ENCODE measurements at places on chromosomes 3 and 15.

DNA sequence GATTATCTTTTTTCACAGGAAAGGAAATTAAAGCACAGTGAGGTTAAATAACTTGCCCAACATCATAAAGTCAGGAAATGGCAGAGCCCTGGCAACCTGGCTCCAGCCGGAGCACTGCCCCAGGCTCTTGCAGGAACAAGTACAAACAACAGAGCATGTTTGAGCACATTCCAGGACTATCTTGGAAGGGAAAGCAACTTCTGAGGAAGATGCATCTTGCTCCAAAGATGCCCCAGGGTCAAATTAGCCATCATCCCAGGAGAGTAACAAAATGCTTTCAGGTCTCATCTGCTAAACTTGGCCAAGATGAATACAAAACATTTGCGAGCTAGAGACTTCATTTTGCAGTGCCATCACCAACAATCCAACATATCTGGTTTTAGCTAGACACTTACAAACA is 162.4 kb upstream of the LRRN1 start:
- no peak for DNase-seq

DNA sequence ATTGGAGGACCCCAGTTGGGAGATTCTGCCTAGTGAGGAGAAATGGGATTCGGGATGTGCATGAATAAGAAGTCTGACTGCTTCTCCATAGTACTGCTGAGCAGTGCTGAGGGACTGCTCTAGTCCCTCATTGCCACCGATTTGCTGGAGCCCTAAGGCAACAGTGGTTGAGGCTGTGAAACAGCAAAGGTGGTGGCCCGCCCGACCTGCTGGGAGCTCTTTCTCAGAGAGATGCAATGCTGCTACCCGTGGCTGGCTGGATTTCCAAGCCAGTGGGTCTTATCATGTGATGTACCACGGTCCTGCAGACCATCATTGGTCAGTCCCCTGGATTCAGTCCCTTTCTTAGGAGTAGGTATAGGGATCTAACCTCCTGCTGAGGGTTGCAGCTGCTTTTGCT is 42.6 kb upstream of the GCSAM start:
- DNase-seq, result no peak

DNA sequence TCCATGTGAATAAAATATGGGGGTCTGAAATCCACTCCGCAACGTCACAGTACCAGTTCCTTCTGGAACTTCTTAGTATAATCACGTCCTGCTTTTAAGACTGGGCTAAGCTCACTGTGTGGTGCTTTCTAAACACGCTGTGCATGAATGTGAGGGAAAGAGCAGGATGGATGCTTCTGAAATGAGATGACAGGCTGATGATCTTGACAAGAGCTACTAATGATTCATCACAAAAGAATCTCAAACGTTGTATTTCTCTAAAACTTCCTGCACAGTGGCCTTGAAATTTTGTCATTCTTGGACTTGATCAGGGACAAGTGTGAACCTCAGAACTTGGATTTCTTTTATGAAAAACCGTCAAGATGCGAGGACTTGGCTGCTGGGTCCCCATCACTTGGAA is 221.4 kb downstream of the CADPS start:
- DNase-seq, result no peak

DNA sequence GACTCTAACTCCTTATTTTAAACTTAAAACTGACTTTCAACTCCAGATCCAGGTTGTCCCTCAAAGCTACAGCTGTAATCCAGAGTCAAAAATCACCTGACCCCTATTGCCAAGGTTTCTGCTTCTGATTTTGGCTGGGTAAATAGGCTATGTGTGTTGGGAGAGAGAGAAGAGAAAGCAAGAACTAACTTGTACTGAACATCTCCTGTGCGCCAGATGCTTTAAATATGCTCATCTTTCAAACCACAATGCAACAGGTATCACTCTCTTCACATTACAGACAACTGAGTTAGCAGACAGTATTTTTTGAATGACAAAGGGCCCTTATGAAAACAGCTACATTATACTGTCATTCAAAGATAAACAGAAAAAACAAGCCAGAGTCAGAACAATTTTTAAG is 7.0 kb downstream of the WWTR1 start:
- DNase-seq, result no peak

DNA sequence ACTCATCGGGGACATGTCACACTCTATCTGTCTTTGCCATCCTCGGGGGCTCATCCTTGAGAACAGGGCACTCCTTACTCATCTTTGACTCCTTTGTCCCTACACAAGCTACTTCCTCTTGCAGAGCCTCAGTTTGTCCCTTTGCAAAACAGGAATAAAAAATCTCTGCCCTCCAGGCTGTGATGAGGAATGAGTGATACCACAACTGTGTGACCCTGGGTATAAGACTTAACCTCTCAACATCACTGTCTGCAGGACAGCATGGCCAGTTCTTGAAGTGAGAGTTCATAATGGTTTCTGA is 48.5 kb downstream of the IQSEC1 start:
- DNase-seq, result no peak

DNA sequence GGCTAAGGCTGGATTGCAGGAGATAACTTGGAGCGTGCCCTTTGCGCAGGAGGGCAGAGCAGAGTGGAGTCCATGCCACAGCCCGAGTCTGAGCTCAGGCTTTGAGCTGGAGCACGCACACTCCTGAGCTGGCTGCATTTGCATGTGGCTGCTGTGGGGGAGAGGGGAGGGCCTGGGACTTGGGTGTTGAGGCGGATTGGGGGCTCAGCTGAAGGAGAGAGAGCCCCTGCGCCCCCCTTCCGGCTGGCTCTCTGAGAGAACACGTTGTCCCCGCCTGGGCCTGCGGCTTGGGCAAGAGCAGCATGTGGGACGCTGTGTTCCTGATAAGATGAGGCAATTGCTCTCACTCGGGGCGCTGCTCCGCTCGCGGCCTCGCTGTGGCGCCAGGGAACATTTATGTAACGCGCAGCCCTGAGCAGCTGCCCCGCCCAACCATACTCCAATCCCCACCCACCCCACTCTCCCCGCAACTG is 39.1 kb downstream of the KLF13 start:
- DNase-seq, result peak; percentile 53

DNA sequence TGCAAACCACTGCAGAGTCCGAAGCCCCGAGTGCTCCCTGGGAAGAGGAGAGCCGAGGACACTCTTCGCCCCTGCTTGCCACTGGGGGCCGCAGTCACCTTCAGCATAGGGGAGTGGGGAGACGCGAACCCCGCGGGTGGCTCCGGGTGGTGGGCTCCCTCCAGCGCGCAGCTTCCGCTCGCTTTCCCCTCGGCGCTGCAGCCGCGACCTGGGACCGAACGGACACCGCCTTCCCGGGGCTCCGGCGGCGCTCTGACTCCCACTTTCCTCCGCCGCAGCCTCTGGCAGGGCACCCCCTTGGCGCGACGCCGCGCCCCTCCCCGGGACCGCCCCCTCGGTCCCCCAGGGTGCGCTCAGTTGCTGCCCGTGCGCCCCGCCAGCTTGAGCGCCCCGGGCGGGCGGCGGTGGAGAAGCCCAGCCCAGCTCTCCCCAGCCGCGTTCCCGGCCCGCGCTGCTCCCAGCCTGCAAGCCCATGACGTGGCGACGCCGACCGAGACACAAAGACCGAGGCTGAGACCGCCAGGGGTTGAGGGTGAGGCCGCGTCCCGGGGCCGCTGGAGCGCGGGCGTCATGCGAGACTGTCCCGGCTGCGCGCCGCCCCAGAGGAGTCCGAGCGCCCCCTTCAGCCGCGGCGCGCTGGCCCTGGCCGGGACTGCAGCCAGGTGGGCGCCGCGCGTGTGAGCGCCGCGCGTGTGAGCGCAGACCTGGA is at the start of gene MINAR1:
Gene MINAR1 (plus strand): TSS at position 701 of the 709 bp plus-strand sequence. CDS start 23,812 bp downstream, outside the sequence.
- peak; percentile 23 for DNase-seq

- DNase-seq, result no peak
Measured at GRCh38 chr3:31932990-31933389, 48.1 kb downstream of the OSBPL10 start.

DNA sequence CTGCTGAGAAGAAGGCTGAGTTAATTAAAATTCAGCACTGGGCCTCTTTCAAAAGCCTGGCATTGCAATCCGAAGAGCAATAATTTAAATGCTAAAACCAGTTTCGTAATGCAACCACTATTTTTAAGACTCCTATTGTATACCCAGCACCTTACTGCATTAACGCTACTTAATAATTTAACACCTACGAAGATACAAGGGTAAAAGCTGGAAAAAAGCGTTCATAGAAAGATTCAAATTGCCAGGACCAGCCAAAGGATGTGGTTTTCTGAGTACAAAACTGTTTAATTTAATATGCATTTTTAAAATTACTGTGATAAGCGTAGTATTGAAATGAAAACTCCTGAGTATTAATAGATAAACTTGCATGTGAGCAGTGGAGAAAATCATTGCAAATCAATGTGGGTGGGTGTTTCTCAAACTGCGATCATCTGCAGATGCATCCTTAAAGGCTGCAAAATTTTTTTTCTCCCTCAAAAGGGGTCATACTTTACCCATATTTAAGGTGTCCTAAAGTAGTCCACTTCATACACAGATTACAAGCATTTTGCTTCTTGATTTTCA is 12.9 kb upstream of the RASGRP1 start:
- no peak for DNase-seq

GRCh38 chr3:148903022-148903442 is 37.9 kb downstream of the CPA3 start:
- peak; percentile 78 for DNase-seq

DNA sequence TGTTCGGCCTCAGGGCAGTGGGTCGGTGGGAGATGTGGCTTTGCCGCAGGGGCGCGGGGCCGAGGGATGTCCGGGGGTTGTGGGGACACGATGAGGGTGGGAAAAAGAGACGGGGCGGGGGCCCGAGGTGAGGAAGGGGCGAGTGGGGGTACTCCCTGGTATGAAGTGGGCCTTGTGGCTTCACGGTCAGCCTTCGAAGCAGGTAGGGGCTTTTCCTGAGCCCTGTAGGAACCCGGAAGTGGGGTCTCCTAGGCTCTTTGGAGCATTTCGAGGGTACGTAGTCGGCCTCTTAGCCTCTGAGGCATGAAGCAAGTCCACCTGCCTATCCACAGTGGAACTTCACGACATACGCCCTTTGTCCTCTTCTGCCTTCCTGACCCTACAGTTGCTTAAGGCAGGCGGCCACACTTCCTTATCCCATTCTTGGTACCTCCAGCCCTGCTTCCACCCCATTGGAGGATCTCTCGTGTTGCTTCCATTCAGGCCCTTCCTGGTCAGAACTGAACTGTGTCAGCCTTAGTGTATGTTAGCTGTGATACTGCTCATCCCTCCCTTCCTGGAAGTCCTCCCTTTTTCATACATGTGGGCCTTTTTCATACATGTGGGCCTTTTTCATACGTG is 389 bp downstream of the ARPC4 start:
- no peak for DNase-seq

DNA sequence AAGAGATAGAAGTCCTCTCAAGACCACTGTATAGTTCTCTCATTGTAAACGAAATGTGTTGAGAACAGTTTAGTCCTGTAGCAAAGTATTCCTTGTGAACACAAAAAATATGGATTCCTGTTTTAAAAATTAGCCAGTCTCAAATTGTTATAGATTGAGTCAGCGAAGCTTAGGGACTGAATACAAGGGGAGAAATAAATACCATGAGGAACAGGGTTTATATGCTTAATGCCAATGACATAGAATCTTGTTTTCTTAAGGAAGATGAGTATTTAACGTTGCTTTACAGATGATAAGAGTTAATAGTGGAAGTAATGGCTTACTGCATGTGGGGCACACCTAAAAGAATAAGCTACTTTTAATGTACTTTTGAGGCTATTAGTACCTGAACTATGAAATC is 37.9 kb downstream of the SETD5 start:
- no peak for DNase-seq

GRCh38 chr3:197064771-197065170 is 35.2 kb upstream of the MELTF start:
- no peak for DNase-seq

GRCh38 chr3:64650096-64650622 is 37.6 kb downstream of the ADAMTS9 start:
- DNase-seq, result no peak

- no peak for DNase-seq
Measured at GRCh38 chr3:129123314-129124060, 1.9 kb upstream of the RAB43 start.

GRCh38 chr3:180265551-180265950 is 228.8 kb upstream of the PEX5L start:
- peak; percentile 51 for DNase-seq

DNA sequence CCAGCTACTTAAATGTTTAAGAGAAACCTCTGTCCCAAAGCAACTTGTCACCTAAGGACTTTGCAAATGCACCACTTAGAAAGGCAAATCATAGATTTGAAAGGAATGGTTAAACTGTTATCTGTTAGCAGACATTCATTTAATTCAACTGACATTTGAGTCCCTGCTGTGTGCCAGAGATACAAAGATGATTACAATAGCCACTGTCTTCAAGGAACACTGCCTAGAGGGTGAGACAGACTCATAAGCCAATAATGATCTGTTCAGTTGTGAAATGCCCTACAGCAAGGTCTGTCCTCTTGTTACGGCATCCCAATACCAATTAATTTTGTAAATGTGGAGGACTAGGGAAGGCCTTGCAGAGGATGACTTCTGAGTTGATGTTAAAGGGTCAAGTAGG is 113.1 kb downstream of the ATG7 start:
- DNase-seq, result no peak

DNA sequence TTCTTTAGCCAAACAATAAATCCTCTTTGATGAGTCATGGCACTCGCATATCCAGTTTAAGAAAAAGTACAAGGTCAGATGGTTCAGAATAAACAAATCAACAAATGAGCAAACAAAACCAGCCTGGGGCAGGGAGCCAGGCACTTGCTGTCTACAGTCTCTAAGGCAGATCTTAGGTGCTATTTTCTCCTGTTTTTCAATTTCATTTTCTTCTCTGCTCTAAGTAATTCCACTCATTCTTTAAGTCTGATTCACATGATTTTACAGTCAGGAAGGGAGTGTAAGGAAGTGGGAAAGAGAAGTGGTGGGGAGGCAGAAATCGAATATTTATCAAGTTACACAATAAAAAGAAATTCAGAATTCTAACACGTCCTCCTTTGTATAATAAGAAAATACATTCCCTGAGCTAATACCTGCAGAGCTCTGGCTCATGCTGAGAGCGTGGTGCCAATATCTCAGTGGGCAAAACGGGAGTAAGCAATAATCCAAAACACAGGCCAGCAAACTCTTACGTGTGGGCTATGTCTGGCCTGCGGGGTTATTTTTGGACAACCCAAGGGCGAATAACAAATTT is 298.6 kb downstream of the ADAMTS17 start:
- peak; percentile 56 for DNase-seq

GRCh38 chr3:80043226-80043625 is 275.4 kb upstream of the ROBO1 start:
- DNase-seq, result no peak

DNA sequence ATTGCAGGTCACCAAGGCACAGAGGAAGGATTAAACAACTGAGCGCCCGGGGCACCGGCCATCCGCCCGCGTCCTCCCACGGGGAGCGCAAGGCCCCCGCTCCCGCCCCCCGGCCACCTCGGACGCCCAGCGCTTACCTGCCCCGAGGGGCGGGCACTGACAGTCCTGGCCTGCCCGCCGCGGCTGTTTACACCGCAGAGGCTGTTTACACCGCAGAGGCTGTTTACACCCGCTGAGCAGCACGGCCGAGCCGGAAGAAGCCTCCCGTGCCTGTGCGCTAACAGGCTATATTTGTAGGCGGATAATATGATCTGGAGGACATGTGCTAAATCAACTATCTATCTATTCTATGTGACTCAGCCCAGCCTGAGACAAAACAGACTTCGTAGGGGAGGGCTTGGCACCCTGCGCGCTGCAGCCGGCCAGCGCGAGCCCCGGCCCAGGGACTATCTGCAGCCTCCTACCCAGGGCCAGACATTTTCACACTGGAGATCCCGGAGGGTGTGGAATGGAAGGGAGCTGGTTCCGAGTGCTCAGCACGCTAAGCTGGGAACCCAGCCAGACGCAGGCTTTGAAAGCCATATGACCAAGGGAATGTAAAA is at the start of gene LRRC2:
Gene LRRC2 (minus strand): TSS at position 263 of the 602 bp plus-strand sequence. CDS start 14,711 bp downstream, outside the sequence.
- peak; percentile 26 for DNase-seq

All from fibroblast of skin of left quadriceps (primary cell).